ENCODE measurements at places on chromosomes 6 and 20. TPM values are rescaled to one million over a fixed set of nuclear protein-coding genes. Genes with fewer than 3 reads are reported as not detected.

DNA sequence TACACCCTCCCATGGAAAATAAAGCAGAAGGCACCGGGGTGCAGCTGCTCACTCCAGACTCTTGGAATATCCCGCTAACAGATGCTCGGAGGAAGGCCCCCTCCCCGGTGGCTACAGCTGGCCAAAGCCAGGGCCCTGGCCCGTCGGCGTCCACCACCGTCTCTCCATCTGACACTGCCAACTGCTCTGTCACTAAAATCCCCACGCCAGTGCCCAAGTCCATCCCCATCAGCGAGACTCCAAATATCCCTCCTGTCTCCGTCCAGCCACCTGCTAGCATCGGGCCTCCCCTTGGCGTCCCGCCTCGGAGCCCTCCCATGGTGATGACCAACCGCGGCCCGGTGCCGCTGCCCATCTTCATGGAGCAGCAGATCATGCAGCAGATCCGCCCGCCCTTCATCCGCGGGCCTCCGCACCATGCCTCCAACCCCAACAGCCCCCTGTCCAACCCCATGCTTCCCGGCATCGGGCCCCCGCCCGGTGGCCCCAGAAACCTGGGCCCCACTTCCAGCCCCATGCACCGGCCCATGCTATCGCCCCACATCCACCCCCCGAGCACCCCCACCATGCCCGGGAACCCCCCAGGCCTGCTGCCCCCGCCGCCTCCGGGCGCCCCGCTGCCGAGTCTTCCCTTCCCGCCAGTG is 143.9 kb downstream of the SOBP start:
- no peak for DNase-seq

- DNase-seq, result peak; percentile 87
These were observed 121.1 kb downstream of the PLEKHG1 start for GRCh38 chr6:150720774-150721233.

DNA sequence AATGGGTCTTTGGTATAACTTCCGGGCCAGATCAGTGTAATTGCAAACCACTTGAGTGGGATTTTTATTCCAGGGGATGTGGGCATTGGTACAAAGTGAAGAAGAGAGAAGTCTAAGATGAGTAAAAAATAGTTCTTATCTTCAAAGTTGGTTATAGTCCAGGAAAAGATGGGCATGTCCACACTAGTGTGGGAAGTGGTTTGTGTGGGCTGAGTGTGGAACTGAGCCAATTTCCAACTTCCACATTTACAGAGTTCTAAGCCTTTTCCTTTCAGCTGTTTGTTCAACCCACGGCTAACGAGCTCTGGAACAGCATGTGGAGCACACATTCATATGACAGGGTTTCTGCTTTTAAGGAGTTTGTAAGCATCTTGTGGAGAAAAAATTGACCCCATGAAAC is 72.3 kb upstream of the IFNGR1 start:
- peak; percentile 27 for DNase-seq

Gene NAA20
- total RNA-seq, result 63.2 TPM

DNA sequence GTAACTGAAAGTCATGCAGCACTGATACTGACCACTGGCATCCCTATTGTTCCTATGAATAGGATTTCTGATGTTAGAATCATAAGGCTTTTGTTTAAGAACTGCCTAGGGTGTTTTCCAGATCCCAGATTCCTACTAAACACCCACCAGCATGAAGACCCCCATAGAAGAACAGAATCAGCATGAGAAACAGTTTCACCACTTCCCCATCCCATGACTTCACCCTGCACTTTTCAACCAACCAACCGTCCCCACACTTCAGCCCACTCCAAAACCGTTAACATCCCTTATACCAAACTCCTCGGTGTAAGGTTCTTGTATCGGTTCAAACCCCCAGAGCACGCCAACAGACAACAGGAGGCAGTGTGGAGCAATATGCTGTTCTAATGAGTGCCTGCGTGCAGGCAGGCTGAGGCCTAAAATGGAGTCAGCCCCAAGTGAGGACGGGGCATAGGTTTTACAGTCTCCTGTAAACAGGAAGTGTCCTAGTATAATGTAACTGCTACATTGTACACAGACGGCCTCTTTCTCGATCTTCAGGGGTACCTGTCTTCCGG is 11.4 kb upstream of the SSTR4 start:
- DNase-seq, result no peak

Data from H4 (cell line).